ENCODE measurements at places on chromosomes 11 and 22.

DNA sequence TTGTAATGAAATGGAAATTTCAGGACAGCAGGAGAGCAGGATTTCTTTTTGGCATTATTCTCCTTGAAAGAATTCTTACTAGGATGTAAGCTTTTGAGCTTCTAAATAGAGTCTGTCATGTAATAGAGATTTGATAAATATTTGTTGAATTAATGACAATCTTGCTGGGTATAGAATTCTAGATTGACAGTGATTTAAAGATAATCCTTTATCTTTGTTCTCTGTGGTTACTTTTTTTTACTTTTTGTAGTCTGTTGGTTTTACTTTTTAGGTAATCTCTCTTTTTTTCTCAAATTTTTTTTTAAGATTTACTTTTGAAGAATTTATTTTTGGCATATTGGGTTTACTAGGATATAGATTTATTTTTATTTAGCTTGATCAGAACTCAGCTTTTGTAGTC, 54.8 kb downstream of the TMEM135 start:
- no peak for DNase-seq

DNA sequence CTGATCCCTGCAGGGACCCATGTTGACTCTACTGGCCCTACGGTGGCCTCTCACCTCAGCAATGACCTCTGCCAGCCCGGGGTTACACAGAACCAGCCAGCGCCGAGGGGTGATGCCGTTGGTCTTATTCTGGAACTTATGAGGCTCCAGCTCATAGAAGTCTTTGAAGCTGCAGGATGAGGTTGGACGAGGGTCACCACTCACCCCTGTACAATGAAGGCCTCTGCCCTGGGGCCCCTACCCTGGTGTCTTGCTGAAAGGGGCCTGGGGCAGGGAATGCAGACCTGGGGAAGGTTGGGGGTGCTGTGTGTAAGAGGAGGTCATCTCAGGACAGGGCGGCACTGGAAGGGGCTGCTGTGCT, 6.8 kb downstream of the PYGM start:
- DNase-seq = no peak

DNA sequence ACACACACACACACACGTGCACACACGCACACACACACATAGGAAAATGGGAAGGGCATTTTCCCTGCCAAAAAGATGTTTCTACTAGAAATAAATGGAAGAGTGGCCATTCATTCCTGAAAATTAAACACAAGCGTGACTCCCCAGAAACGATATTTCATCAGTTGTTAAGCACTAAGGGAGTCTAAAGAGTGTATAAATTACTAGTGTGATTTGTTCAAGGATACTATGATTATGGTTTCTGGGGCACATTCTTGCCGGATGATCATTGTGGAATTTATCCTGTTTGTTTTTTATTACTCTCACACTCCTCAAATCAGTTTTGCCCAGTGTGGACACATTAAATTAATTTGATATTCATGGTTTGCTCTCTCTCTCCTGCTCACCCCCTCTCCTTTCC, 16.4 kb upstream of the AMOTL1 start:
- no peak for DNase-seq

DNA sequence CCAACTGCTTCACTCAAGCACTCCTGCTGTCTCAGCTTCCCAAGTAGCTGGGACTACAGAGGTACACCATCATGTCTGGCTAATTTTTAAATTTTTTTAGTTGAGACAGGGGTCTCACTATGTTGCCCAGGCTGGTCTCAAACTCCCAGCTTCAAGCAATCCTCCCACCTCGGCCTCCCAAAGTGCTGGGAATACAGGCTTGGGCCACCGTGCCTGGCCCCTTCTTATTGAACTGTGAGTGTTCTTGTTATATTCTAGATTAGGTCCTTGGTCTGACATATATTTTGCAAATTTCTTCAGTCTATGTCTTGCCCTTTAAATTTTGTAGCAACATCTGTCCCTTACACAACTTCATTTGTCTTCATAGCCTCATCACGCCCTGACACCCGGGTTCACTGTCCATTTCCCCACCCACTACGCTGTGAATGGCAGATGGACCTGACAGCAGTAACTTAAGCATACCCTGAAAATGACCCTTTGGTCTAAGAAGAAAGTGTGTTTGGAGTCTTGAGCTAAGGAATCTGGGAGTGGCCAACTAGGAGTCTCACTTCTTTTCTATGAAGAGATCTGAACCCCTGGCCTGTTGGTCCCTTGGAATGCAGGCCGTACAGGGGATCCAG, 4.2 kb upstream of the FAM118A start:
- DNase-seq = no peak

DNA sequence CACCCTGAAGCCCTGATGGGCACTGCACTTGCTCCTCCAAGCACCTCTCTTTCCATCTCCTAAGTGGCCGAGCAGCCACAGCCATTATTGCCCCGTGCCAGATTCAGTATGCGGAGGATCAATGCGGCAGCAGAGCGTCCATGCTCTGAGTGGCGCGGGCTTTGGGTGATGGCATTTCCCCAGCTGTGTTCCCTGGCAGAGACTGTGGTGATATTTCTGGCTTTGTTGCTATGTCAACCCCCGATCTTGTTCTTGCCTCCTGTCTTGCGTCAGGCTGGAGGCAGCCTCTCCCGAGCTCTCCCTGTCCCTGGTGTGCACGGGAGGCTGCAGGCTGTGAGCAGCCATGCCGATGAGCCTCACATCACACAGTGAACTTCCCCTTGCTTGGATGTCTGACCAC, 1018.6 kb downstream of the TBC1D22A start:
- no peak for DNase-seq

DNA sequence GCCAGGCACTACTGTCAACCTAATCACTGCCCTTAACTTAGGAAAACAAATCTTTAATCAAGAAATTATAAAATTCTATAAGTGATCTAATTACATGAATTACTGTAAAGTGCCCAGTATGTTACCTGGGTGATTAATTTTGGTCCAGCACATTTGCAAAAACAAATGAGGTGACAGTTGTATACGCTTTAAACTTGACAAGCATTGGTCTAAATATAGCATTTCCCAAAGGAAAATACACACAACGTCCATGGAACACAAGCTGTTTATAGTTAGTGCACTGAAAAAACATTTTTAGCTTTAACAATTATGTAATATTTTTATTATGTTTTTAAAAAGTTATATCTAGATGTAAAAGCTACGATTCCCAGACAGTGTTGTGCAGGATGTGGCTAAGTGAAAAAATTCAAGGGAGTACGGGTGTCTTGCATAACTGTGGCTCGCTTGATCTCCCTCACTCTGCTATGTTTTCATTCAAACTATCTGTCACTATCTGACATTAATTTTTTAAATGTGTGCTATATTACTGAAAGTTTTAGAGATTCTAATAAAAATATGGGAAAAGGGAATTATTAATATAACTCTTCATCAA, 38.8 kb downstream of the PGR start:
- DNase-seq = no peak

DNA sequence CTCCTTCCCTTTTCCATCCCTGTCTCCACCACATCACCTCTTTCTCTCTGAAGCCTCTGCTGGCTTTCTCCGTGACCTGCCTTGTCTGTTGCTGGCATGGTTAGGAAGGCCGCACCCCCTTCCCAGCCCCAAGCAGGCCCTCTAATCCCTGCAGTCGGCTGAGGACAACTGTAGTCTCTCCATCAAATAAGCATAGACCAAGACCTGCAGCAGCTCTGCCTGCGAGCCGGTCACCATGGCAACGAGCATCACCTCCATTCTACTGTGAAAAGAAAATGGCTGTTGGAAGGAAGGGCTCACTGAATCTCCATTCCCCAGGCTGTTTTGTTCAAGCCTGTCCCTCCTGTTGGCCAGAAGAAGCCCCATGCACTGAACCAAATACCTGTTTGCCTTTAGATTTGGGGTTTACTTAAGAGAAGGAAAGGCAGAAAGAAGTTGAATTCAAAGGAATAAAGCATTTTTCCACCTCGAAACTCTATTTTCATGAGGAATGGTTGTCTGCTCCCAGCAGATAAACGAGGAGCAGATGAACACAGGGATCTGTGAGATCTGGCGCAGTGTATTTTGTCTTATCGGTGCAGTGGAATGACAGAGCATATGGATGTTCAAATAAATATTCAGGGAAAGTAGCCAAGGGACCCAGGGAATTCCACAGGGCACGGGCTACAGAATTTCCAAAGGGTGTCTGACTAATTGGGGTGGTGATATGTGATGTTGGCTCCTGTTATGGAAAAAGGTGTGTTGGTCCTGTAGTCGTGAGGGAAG, 113.1 kb upstream of the TTC12 start:
- no peak for DNase-seq

GRCh38 chr11:43434893-43435292, 76.2 kb downstream of the TTC17 start:
- no peak for DNase-seq

All from left renal pelvis (tissue), 4 donors.